ENCODE measurements at places on chromosomes 3 and 15. TPM values are rescaled to one million over a fixed set of nuclear protein-coding genes. Genes with fewer than 3 reads are reported as not detected.

FMN1 gene
- 10.9 TPM for total RNA-seq

DNAJC13 gene
- total RNA-seq, result 52.4 TPM

CLDN18 gene
- 0.39 TPM for total RNA-seq

FGF7 gene
- total RNA-seq, result 53.5 TPM

ATP10A gene
- 25.7 TPM for total RNA-seq

CAMP gene
- total RNA-seq, result 0.83 TPM

POLR2M gene
- 199 TPM for total RNA-seq

SYNPR gene
- total RNA-seq, result not detected

FETUB gene
- total RNA-seq, result not detected

SPRED1 gene
- total RNA-seq, result 31.1 TPM

GCNT3 gene
- total RNA-seq, result not detected

MAP6D1 gene
- 2.9 TPM for total RNA-seq

TRAT1 gene
- total RNA-seq, result 0.17 TPM

TRIM42 gene
- total RNA-seq, result not detected
